ENCODE measurements at places on chromosomes 6 and 20.
A peak's percentile ranks its signal among the peaks of the same experiment; 100 is the strongest.

GRCh38 chr20:2752567-2753460 lies 47.6 kb downstream of the CPXM1 start:
- DNase-seq: no peak

- no peak for DNase-seq
Observed at GRCh38 chr6:7992002-7992815, 72.0 kb downstream of the BLOC1S5 start.

DNA sequence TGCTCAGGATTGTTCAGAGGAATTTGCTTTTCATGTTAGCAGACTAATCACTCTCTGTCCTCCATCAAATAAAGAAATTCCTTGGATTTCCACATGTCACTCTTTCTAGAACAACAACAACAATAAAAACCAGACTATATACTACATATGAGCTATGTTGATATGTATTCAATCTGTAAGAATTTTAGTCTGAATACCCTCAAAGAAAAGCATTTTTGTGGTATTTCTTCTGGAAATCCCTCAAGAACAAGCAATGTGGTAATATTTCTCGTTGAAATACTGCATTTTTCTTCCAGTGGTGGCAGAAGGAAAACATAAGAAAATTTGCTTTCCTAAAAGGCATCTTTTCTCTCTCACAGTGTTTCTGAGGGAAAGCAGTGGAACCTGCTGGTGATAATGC lies 312.6 kb upstream of the RSPO3 start:
- DNase-seq: no peak

- DNase-seq: no peak
Observed at GRCh38 chr6:20223141-20223540, 10.9 kb upstream of the MBOAT1 start.

- no peak for DNase-seq
Observed at GRCh38 chr6:13851330-13851729, 37.0 kb upstream of the MCUR1 start.

DNA sequence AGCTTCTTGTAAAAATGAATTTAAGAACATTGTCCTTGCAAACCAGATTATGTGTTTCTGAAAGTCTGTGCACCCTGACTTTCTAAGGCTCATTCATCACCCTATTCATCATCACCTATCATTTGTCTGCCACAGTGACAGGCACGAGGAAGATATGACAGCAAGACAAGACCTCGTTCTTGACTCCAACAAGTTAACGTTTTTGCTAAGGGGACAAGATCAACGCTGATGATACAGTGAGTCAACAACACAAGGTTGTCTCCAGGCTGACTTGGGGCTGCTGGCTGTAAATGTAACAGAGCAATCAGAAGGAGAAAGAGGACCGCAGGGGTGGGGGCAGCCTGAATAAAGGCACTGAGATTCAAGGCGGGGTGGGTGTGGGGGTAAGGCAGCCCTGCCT lies 94.2 kb downstream of the FOXC1 start:
- DNase-seq: no peak

DNA sequence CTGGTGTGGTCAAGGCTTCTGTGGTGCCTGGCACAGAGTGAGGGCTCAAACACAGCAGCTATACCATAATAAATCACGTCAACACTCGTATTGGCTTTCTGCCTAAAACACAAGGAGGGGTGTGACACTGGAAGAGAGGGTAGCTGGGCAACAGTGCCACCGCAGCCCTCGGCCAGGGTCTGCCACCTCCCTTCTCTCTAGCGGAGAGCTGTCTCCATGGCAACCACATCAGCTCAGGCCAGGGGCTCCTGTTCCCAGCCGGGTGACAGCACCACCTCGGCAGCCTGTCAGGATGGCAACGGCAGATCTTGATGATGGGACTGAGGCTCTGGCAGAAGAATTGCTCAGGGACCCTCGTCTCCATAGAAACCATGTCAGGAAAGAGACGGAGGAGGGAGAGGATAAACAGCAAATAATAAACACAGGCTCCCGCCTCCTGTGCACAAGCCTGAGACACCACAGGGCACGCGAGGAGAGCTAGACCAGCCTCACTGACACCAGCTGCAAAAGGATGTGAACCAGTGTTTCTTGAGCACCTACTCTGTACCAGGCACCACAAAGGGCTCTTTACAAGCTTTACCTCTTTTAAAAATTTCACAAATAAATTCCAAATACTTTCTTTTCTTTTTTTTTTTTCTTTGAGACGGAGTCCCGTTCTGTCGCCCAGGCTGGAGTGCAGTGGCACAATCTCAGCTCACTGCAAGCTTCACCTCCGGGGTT lies 50.4 kb upstream of the TLDC2 start:
- DNase-seq: no peak

DNA sequence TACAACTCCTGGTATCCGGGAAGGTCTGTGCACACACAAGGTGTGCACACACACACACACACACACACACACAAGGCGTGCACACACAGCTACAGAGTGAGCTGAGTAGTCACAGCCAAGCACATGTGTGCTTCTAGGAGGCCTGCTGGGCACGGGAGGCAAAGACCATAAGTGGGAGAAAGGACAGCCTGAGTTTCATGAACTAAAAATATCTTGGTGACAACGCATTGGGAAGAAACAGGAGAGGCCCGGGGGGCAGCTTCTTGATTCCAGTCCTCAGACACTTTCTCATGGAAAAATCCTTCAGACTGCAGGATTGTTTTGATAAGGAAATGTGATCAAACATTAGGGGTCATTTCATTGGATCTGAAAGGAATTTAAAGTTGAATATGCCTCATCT lies 2.6 kb downstream of the TRAF3IP2 start:
- no peak for DNase-seq

GRCh38 chr6:50333696-50334095 lies 284.0 kb upstream of the DEFB112 start:
- DNase-seq: no peak

GRCh38 chr6:116389357-116389756 lies 18.6 kb downstream of the DSE start:
- no peak for DNase-seq

GRCh38 chr6:151675746-151676459 lies 131.6 kb upstream of the ESR1 start:
- DNase-seq: peak; percentile 22

- DNase-seq: no peak
Observed at GRCh38 chr6:3635482-3635881, 116.0 kb downstream of the PXDC1 start.

GRCh38 chr6:90610751-90611542 lies 24.1 kb upstream of the MAP3K7 start:
- DNase-seq: no peak

GRCh38 chr6:32991972-32992371 lies 17.4 kb downstream of the HLA-DOA start:
- no peak for DNase-seq

- no peak for DNase-seq
Observed at GRCh38 chr6:67687396-67687795, 947.7 kb upstream of the ADGRB3 start.

DNA sequence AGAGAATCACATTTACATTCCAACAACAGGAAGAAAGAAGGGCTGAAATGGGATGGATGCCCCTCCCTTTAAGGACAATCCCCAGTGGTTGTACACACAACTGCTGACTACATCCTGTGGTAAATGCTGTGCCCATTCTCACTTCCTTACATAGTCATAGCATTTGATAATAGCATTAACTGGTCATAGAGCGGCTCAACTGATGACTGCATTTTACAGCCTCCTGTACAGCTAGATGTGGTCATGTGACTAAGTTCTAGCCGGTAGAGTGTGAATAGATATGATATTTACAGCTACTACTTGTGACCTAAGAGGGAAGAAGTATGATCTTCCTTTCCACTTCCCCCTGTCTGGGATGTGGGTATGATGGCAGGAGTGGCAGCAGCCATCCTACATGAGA lies 24.7 kb downstream of the KCNK17 start:
- DNase-seq: no peak

DNA sequence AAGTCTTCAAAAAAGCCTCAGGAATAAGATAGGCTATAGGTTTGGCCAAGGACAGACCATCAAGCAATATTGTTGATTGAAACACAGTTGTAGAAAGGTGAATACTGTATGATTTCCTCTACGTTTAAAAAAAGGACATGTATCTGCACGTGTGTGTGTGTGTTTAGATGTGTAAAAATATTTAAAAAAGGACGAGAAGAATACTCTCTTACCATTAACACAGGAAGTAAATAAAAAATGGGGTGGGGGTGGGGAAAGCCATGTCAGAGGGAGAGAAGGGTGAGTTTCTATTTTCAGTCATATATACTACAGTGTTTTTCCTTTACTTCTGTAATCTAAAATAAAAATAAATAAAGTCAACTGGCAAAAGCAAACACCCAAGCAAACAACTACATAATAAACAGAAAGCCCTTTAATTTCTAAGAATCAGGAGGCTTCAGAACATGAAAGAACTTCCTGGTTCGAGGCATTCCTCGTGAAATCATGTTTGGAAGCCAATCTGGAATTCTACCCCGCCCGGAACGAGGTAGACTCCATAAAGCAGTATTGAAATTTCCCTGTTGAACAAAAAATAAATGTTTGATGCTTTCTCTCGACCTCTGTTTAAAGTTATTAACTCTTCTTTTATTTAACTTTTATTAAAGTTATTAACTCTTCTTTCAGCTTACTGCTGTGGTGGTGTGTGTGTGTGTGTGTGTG lies 158.1 kb upstream of the ZNF217 start:
- no peak for DNase-seq

DNA sequence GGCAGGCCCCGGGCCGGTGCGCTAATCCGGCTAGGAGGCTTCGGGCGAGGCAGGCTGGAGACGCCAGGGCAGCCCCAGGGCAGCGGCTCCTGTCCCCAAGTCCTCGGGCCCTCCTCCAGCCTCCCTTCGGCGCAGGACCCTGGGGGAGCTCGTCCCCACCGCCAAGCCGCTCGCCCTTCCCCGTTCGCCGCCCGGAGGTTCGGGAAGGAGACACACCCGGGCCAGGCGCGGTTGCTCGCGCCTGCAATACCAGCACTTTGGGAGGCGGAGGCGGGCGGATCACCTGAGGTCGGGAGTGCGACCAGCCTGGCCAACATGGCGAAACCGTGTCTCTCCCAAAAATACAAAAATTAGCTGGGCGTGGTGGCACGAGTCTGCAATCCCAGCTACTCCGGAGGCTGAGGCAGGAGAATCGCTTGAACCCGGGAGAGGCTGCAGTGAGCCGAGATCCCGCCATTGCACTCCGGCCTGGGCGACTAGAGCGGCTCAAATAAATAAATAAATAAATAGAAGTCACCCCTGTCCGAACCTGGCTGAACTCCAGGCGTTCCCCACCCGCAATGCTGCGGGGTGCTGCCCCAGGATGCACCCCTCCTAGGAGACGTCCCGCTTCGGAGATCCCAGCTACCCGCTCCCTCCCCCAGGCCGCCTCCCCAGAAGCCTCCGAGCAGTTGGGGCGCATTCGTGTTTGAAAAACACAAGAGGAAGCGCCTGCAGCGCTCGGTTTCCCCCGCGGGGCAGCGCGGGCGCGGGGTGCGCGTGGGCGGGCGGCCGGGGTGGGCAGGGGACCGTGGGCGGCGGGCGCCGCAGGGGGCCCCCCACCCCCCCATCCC lies 27.5 kb downstream of the SERPINB9 start:
- no peak for DNase-seq

DNA sequence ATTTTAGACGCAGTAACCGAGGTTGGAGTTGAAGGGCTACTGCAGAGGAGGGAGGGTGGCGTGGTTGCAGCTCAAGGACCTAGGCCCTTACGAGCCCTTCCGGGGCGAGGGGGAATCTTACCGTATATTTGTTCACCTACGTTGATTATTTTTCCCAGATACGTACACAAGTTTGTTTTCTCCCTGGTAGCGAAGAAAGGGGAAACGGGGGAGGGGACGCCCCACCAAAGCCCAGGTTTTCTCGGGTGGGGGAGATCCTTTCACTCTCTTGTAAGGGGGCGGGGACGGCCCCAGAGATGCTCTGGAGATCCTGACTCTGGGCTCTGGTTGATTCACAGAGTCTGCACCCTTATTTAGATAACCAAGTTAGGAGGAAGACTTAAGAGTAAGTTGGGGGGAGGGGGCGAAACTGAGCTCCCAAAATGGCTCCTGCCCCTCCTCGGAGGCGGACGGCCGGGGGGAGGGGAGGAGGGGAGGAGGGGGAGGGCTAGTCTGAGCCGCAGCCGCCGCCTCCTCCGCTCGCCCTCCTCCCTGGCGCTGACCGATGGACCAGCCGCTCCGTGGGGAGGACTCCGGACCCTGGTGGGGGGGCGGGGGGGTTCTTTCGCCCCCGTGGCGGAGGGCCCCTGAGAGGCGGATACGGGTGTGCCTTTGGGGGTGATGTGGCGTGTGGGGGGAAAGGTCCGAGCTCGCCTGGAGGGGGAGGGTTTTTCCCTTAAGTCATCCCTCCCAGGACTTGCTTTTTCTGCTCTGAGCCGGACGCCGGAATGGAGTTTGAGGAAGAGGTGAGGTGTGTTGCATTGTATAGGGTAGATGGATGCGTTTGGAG lies 2.2 kb downstream of the BRD2 start:
- peak; percentile 72 for DNase-seq

GRCh38 chr6:78629154-78629721 lies 238.1 kb upstream of the IRAK1BP1 start:
- no peak for DNase-seq

- DNase-seq: no peak
Observed at GRCh38 chr6:89430201-89430962, 2.6 kb upstream of the ANKRD6 start.

GRCh38 chr6:151056230-151056907 lies 183.4 kb upstream of the AKAP12 start:
- no peak for DNase-seq

- DNase-seq: no peak
Observed at GRCh38 chr20:58458342-58459057, 56.7 kb downstream of the APCDD1L start.

- DNase-seq: no peak
Observed at GRCh38 chr6:23137611-23138010, 568.2 kb downstream of the HDGFL1 start.

DNA sequence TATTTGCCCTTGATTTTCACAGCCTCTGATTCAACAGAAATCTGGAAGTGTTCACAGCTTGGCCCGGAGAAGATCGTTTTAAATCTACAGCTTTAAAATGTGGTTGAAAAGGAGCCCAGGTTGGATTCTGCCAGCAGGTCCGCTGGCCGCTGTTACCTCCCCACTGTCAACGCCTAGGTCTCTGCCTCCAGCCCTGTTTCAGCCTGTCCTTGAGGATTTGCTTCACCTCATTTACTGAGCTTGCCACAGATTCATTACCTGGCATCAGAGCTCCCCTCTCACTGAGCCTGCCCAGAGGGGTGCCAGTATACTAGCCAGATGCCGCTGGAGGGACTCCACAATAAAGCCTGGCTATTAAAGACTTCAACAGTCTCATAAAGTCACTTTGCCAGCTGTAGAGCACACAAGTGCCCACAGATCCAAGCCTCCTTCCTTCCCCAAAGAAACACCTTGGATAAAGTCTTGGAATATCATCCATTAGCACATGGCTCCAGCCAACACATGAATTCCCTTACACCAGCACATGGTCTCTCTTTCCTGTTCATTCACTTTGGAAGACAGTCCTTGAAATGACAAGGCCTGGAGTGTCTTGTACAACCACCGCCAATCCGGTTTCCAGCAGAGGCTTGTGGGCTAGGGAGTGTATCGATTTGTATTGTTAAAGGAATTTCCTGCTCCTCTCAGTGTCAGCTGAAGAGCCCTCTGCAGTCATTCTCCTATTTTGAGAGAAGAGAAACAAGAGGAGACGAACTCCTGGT lies 9.5 kb upstream of the NR2E1 start:
- DNase-seq: no peak

- DNase-seq: no peak
Observed at GRCh38 chr20:5211803-5212714, 85.3 kb downstream of the CDS2 start.

Data from stimulated activated CD4-positive, alpha-beta T cell treated with anti-CD3 and anti-CD28 coated beads, Interleukin-1b, Interleukin-23, amount 100 ng/mL, for 1 hour (primary cell).